CD4-positive, alpha-beta T cell treated with Interleukin-21 for 1 hour (primary cell): ENCODE measurements at places on chromosomes 5 and 9.

DNA sequence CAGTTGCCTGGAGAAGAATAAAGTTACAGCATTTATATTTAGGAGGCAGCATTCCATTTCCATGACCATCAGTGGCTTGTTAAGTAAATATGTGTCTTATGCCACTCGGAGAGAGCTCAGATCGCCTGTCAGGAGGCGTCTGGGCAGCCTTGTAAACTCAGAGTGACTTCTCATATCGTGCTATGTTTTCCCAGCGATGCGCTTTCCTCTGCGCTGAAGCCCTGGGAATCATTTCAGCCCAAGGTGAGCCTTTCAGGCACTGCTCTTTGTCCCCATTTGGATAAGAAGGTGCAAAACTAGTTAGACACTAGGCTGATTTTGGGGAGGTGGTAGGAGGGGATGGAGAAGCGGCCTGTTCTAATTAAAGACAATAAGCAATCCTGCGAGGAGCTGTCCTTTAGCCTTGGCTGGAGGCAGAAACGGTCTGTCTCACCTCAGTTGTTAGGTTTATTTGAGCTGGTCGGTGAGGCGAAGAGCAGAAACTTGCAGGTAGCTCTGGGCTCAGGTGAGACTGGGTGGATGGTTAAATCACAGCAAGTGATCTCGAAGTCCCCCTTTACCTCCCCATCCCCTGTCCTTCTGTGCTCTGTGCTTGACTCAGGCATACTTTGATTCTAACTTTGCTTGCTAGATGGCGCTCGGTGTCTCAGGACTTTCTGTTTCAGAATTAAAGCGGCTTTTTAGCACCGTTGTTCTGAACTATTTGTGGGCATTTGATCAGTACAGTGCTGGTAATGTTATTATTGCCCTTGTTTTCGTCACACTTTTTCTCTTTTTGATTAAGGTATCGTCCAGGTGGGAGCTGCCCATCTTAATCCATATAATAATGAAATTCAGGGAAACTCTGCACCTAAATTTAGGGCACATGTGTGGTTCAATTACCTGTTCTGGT is 24.6 kb downstream of the NR2F1 start:
- DNase-seq: peak; percentile 56

- no peak for DNase-seq
Observed at GRCh38 chr5:97011567-97011966, 75.7 kb downstream of the LNPEP start.

DNA sequence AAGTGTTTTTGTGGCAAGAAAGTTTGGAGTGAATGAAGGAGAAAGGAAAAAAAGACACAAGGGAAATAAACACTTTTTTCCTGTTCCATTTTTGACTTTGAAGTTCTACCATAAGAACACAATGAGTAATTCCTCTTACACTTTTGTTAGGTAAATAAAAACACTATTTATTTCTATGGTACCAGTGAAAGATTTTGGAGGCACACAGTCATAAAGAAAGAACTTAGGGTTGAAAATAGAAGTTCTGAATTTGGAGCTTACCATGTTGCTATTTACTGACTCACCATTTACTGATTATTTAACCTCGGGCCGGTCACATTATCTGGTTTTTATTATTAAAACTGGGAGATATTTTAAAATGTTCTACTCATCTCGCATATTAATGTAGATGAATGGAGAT is 367.8 kb downstream of the TLE1 start:
- DNase-seq: no peak

DNA sequence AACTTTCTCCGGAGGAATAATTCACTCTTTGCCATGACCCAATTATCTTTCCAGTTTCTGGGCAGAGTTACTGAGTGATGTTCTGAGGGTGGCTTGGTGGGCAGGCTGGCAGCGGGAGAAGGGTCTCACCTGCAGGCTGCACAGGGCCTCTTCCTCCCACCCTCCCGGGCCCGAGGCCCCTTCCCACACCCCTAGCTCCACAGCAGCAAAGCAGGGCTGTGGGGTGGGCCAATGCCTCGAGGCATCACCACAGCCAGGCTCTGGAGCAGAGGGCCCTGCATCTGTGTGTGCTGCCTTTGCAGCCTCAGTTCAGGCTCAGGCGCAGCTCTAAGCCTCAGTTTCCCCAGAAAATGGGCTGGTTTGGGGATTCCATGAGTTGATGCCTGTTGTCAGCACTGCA is 120.2 kb upstream of the FOXD4L5 start:
- DNase-seq: no peak

GRCh38 chr9:81722277-81722676 is 32.9 kb upstream of the TLE1 start:
- no peak for DNase-seq

DNA sequence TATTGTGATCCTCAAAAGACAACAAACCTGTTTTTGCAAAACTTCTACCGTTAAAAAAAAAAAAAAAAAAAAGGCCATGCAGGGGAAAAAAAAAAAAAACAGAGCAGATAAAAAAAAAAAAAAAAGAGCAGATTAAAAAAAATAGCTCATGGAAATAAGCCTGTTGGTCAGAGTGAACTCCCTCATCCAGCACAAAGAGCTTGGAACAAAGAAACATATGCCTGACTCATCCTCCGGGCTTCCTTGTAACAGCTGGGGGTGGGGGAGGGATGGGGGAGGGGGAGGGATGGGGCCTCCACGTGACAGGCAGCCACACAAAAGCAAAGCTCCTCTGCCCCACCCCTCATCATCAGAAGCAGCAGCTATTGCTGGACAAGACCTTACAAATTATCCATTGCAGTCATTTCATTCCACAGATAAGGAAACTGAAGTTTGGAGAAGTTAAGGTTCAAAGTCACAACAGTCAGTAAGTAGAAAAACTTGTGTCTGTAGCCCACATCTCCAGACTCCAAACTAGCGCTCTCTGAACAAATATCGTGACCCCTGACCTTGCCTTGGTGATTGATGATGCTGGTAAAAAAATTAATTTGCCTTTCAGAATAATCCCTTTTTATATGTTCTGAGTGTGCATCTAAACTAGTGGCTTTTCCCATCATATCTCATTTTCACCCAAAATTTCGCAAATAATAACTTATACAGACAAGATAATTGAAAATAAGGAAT is 38.9 kb downstream of the SLC35D2 start:
- no peak for DNase-seq

DNA sequence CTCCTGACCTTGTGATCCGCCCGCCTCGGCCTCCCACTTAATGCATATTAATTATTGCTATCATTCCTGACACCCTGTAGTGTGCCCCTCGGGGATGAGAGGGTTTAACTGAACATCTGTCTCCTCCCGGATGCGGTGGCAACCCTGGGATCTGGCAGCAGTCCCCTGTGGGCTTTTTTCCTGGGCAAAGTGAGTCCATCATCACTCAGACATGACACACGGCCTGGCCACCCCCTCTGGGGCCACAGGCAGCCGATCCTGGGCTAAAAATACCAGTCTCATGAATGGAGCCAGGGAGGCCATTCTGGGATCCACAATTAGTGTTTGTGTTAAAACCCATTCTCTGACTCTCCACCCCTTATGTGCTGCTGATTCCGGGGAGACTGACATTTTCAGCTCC is 161.2 kb downstream of the RGS3 start:
- DNase-seq: no peak
